ENCODE measurements at places on chromosomes 7 and 10.

- DNase-seq, result no peak
Observed at GRCh38 chr10:88261152-88261551, 322.0 kb downstream of the RNLS start.

GRCh38 chr7:142438235-142438922 is 180.5 kb upstream of the PRSS58 start:
- DNase-seq, result no peak

DNA sequence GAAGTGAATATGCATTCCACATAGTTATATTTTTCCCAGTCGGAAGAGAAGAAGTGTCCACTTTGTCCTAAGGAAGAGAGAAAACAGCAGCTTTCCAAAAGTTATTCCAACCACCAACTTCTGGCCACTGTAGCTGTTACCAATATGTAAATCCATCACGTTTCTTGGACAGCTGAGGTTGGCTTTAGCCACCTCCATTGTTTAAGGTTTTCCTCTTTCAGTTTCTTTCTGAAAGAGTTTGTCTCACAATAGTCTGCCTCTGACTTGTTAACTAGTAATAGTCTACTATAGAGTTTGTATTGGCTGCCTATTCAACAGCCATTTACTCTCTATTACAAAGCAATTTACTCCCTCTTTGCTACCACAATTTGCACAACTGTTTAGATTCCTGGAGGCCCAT is 457.6 kb upstream of the LRRN3 start:
- DNase-seq, result no peak

GRCh38 chr7:87225696-87226095 is 6.2 kb upstream of the TMEM243 start:
- no peak for DNase-seq

GRCh38 chr7:54541669-54542625 is at the start of gene VSTM2A:
VSTM2A (plus strand) TSS chr7:54542375; CDS start chr7:54542731, 356 bp downstream.
- DNase-seq, result no peak

- DNase-seq, result no peak
Observed at GRCh38 chr10:114482480-114483304, 78.4 kb upstream of the AFAP1L2 start.

DNA sequence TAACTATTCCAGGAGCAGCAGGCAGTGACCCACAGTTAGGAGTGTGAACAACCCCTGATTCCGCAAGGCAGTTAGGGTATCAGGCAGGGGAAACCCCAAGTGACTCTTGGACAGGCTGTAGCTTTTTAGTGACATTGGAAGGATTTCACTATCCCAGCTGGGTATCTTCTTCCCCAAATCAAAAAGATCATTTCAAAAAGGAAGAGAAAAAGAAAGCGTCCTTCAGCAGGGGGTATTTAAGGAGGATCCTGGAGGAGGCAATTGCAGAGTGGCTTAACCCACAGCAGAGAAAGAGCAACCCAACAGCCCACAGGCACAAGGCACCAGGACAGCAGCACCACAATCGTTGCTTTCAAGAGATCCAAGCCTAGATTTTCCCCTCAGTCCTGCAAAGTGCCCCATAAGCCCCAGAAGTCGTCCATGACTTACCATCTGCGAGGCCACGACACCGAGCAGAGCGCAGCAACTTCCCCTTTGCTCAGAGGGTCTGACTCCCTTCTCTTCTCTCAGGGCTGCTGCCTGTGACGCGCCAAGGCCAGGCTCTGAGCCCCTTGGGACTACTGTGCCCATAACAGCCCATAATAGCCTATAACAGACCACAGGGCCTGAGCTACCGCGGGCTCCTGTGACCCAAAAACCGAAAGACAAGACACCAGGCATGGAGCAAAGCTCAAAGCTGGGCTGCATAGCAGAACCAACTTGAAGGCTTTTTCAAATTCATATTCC is 19.8 kb downstream of the PIK3AP1 start:
- DNase-seq, result no peak

- DNase-seq, result no peak
Observed at GRCh38 chr7:22482503-22482902, 17.5 kb downstream of the STEAP1B start.

- no peak for DNase-seq
Observed at GRCh38 chr10:30371954-30372353, 22.9 kb upstream of the MTPAP start.

DNA sequence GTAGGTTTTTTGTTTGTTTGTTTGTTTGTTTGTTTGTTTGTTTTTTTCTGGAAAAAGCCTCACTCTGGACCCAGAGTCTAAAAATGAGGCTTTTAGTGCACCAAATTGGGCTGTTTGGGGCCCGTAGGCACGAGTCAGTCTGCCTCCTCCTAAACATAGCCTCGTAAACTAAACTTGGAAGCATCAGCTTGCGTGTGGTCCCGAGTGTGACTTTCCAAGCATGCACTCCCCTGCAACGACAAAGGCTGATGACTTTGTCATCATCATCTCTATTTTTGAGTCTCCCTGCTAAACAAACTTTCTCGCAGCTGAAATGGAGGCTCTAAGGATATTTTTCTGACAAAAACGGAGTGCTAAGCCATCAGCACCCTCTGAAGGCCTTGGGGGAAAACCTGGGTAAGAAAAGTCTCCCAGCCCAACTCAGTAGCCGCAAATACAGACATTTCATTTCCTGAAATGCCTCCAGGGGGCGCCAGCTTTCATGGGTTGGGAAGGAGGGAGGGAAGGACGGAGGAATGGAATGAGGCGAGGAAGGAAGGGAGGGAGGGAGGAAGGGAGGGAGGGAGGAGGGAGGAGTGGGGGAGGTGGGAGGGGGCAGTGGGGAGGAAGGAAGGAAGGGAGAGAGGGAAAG is 245.9 kb downstream of the KCNMA1 start:
- DNase-seq, result no peak

GRCh38 chr7:16715928-16716327 is 37.6 kb upstream of the TSPAN13 start:
- no peak for DNase-seq

- no peak for DNase-seq
Observed at GRCh38 chr10:7622969-7623368, 43.8 kb downstream of the ITIH5 start.

DNA sequence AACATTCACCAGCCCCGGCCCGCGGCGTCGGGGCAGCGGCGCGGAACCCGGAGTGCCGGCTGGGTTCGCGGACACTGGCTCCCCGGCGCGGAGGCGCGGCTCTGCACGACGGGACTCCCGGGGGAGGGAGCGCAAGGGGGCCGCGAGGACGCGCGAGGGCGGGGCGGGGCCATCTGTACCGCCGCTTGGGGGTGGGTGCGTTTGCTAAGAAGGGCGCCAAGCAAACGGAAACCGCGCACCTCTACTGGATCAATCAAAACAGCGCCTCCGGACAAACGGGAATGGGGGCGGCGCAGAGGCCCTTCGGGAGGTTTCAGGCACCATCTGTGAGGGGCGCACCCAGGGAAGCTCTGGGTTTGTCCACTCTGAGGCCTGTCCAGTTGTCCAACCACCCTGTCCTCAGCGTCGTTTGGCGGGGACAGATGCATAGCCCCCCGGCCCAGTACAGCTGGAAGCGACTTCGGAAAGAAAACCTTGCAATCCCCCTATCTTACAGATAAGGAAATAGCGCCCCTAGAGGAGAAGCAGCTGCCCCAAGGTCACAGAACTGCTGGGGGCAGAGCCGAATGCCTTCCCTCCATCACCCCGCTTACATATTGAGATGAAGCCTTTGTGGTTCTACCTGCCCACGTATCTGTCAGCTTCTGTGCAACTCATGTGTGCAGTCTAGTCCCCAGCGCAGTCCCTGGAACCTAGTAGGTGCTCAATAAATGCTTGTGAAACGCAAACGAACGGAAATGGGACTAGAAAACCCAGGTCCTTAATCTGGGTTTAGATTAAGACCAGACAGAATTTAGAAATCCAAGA is 10.7 kb upstream of the SLIT1 start:
- peak; percentile 68 for DNase-seq

- no peak for DNase-seq
Observed at GRCh38 chr7:149524394-149524793, 26.8 kb upstream of the ZNF746 start.

DNA sequence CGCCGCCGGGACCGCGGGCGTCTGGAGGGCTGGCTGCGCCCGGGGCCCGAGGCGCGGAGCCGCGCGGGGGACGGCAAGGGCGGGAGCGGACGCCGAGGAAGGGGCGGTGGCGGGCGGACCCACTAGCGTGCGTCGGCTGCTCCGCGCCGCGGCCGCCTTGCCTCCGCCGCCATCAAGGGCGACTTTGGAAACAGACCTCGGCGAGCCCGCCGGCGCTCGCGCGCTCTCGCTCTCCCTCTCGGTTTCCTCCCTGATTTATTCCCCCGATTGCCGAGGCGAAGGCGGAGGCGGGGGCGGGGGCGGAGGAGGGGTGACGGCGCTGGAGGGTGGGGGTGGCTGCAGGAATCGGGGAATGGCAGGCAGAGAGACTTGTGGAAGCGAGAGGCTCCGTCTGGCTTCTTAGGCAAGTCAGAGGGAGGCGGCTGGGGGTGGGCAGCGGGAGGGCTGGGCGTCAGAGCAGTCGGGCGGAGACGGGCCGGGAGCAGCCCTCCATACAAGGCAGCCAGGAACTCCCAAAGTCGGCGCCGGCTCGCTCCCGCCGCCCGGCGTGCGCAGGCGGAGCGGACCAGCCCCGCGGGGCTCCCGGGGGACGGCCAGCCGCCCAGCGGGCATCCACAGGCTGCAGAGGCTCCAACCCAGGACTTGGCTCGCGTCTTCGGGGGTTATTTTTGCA is at the start of gene CACNA2D1:
Gene CACNA2D1 (minus strand): TSS at position 231 of the 673 bp plus-strand sequence.
- no peak for DNase-seq

DNA sequence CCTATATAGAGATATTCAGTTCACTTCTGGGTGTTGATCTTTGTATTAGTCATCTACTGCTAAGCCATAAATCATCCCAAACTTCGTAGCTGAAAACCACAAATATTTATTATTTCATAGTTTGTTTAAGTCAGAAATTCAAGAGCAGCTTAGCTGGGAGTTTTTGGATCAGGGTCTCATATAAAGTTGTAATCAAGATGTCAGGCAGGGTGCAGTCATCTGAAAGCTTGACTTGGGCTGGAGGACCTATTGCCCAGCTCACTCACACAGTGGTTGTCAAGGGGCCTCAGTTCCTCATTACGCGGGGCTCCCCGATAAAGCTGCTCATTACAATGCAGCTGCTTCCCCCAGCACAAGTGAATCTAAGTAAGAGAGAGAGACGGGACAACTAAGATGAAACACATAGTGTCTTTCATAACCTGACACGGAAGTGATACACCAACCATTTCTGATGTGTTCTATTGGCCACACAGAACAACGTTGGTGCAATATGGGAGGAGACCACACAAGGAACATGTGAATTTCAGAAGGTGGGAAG is 15.7 kb downstream of the PPP1R3C start:
- no peak for DNase-seq

DNA sequence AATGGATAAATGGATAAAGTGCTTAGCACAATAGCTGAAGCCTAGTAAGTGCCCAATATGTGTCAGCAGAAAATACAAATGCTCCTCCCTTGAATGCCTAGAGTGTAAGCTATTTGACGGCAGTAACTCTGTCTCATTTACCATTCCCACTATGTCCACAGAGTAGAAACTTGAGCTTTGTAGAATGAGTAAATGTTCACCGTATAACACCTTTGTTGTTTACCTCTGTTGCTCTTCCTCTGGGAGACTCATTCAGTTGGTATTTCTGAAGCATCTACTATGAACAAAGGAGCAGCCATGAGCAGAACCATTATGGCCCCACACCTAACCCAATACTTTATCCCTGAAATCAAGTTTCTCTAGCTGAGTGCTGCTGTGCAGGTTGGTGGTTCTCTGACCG is 8.4 kb upstream of the SLC16A12 start:
- no peak for DNase-seq

DNA sequence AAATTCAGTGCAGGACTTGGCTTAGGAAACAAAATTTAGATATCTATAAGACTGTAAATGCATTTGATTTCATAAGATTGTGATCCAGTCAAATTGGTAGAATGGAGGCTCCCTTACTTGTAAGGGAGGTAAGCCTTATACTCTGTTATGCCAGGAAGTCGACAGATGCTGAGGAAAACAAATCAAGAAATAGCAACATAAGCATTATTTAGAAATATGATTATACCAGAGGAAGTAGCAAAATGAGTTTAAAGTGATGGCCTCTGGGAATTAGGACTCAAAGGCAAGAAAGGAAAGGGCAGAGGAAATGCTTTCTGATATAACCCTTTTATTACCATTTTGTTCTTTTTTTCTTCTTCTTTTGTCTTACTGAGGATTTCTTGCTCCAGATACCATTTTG is 40.5 kb upstream of the MTPAP start:
- DNase-seq, result no peak

GRCh38 chr7:96591900-96592676 is 117.6 kb downstream of the SEM1 start:
- no peak for DNase-seq

GRCh38 chr10:4057725-4058513 is 272.9 kb upstream of the KLF6 start:
- DNase-seq, result no peak

- DNase-seq, result no peak
Observed at GRCh38 chr7:124514471-124514870, 251.1 kb downstream of the GPR37 start.

DNA sequence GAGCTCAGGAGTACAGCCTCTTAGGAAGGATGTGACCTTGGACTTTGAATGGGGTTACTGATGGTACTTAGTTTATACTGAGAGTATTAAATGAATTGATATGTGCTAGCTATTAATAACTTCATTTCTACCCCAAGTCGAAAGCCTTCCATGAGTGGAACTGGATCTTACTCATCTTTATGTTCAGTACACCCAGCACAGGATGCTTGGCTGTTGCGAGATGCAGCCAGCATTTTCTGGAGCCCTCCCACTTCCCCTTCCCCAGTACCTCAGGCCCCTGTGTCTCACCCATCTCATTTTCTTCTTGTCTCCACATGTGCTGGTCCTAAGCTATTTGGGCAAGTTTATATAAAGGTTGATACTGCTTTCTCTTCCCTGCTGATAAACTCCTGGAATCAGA is 7.2 kb downstream of the UPP1 start:
- no peak for DNase-seq

DNA sequence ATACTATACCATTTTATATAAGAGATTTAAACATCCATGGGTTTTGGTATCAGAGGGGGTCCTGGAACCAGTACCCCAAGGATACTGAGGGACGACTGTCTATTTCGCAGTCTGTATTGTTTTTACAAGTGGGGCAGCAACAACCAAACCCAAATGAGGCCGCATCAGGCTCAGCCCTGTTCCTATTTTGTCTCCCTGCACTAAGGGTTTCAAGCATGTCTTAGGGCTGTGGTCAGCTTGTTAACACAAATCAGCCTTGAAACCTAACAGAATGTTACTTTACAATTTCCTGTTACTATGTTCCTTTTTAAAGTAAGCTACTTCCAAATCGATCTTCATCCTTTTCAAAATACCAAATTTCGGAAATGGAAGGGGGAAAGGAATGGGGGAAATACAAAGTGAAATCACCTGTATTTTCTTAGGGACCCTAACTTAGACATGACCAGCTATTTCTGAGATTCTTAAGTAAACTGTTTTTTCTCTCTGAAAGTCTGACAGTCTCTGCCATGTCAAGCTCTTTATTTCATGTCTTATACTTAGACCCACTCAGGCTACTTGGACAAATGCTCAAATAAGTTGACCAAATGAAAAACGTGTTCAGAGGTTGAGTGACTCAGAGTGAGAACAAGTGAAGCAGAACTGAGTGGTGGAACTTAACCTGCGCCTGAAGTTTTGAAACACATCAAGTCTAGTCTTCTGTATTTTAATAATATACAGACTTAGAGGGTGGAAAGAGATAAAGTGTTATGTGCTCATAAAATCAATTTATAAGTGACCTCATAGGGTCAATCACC is 75.8 kb downstream of the C1GALT1 start:
- DNase-seq, result no peak

All from activated naive CD4-positive, alpha-beta T cell treated with anti-CD3 and anti-CD28 coated beads, Interleukin-2, amount 50 U/mL, for 16 hours (primary cell).